NCI-H187 treated with DMSO at 0.1 percent for 48 hours (cell line): ENCODE measurements at places on chromosomes 7 and 10.

- DNase-seq = no peak
These were observed 19.0 kb downstream of the MDH2 start for GRCh38 chr7:76066716-76067503.

- DNase-seq = no peak
These were observed 182.6 kb downstream of the PON1 start for GRCh38 chr7:95141755-95142154.

DNA sequence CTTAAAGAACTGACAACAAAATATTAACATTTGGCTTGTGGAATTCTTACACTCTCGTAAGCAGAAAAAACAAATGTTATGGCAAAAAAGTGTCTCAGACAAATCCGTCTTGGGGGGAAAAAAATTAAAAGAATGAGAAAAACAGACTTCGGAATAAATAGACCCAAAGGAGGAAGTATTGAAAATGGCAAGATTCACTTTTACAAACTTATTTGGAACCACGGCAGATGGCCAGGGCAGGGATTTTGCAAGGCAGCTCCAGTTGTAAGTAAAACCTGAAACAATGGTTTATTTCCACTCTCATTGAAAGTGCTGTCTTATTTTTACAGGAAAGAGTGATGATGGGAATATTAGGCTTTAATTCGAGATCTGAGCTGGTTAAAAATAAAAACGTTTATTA lies 1.5 kb upstream of the ZNF438 start:
- DNase-seq = no peak

DNA sequence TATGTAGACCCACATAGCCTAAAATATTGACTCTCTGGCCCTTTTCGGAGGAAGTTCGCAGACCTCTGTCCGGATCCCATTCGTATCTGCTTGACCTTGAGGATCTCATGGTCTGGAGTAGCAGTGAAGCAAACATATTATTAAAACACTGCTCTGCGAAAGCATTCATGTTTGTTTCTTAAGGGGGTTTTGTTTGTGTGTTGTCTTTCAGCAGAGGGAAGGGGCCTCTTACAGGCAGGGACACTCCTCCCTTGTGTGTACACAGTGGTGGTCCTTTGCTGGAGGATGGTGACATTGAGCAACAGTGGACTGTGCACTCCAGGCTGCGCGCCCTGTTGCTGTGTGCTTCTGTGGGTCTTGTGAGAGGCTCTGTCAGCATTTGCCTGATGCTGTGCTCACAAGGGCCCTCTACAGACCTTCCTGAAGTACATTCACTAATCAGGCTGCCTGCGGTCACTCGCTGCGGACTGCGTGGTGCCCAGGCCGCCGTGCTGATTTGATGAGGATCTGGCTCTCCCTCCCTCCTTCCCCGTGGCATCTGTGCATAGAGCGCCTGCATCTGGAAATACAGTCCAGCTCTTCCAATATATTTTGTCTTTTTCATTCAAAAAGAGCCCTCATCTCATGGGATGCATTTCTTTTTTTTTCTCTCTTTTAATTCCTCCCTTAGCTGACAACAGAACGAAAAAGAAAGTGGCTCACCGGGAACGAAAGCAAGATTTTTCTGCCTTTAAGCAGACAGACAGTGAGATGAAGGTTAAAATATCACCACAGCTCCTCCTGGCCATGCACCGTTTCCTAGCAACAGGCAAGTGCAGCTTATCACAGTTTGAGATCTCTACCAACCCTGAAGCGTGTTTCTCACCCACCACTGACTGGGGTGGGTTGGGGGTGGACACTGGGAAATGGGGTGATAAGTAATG lies 135.8 kb downstream of the CNNM2 start:
- DNase-seq = no peak

- no peak for DNase-seq
These were observed 433.6 kb downstream of the ACTR3B start for GRCh38 chr7:153193144-153193595.

- no peak for DNase-seq
These were observed 162.8 kb upstream of the TNRC18 start for GRCh38 chr7:5586279-5586962.

- no peak for DNase-seq
These were observed 91.5 kb downstream of the MCU start for GRCh38 chr10:72783410-72783833.

DNA sequence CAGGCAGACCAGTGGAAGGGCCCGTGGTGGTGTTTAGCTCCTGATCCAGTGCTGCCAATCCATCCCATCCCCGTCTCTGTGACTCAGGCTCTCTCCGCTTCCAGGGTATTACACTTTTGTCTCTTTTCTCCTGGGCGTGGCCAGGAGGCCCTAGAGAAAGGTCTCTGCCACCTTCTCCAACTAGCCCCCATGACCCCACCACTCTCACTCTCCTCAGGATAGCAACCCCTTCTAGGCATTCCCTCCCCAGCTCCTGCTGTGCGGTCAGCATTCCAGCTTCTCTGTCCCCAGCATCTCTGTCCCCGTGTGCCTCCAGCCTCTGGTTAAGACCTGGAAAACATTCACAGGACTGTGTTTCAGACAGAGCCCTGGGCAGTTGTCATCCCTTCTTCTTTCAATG lies 36.2 kb upstream of the R3HCC1L start:
- DNase-seq = no peak

GRCh38 chr10:132689721-132690360 lies 96.1 kb downstream of the NKX6-2 start:
- no peak for DNase-seq

DNA sequence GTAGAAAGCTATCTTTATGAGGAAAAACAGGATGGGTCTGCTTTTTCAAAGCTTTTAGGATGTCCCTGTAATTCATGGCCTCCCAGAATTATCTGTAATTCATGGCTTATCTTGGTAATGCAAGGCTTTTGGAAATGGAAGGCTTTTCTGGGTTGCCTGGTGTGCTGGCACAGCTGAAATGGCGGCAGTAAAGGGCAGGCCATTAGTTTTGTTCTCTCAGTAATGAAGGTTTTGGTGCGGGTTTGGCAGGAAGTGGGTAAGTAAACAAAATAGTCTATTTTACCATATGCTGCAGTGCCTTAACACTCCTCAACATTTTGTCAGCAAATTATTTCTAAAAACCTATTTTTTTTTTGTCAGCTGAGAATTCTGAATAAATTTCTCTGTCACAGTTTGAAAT lies 69.3 kb downstream of the LRGUK start:
- no peak for DNase-seq

DNA sequence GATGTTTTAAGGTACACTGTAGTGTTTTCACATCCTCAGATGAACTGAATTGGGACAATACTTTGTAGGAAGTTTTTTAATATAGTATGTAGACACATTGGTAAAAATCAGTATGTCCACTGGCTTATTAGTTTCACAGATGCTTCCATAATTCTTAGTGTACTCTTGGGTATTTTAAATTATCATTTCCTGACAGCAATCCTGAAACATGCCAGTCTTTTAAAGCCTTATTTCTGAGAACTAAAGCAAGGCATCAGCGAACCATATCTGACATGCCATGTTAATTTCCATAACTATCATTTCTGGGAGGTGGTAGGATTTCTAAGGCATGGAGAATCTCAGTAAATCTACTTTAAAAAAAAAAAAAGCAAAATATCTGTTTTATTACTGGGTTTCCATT lies 266.4 kb downstream of the ADK start:
- DNase-seq = no peak

DNA sequence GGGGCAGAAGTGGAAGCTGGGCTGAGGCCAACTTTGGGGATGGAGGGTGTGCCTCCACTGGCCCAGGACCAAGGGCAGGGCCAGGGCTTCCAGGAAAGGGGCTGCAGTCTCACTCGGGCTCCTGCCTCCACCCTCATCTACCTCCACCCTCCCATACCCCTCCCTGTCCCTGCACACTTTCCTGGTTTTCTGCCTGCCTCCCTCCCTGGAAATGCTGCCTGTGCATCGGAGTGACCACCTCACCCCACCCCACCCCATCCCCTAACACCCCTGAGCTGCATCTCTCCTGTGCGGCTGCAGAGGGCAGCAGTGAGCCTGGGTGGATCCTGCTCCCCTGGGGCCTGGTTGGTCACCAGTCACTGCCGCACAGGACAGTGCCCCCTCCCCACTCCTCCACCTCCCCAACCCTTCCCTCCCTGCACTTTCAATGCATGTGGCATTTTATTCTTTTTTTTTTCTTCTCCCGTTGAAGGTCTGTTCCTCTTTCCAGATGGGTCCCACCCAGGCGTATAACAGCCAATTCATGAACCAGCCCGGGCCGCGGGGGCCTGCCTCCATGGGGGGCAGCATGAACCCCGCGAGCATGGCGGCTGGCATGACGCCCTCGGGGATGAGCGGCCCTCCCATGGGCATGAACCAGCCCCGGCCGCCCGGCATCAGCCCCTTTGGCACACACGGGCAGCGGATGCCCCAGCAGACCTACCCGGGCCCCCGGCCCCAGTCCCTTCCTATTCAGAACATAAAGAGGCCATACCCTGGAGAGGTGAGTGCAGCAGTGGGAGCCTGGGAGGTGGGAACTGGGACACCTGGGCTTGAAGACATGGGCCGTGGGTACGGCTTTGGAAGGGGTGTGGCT lies 54.1 kb upstream of the PPIF start:
- DNase-seq = no peak

DNA sequence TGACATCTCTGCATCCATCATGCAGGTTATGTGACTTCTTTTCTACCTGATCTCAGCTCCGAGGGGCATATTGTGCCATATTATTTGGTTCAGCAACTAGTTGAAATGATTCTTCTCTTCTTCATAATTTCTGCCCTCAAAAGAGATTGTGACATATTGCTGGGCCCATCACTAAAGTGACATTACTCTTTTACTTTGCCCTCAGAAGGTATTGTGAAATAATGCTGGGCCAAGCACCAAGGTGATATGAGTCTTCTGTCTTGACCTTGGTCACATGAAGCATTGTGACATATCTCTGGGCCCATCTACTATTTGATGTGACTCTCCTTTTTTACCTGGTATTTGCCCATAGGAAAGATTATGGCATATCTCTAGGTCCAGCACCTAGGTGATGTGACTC lies 33.9 kb upstream of the ZNF107 start:
- DNase-seq = no peak

GRCh38 chr7:74674166-74674565 lies 16.6 kb downstream of the GTF2I start:
- DNase-seq = no peak

- no peak for DNase-seq
These were observed 178.7 kb upstream of the IMMP2L start for GRCh38 chr7:111740942-111741341.

- no peak for DNase-seq
These were observed 111.5 kb downstream of the ELAPOR2 start for GRCh38 chr7:86947929-86948328.

GRCh38 chr7:69342154-69342884 lies 256.0 kb upstream of the AUTS2 start:
- no peak for DNase-seq

DNA sequence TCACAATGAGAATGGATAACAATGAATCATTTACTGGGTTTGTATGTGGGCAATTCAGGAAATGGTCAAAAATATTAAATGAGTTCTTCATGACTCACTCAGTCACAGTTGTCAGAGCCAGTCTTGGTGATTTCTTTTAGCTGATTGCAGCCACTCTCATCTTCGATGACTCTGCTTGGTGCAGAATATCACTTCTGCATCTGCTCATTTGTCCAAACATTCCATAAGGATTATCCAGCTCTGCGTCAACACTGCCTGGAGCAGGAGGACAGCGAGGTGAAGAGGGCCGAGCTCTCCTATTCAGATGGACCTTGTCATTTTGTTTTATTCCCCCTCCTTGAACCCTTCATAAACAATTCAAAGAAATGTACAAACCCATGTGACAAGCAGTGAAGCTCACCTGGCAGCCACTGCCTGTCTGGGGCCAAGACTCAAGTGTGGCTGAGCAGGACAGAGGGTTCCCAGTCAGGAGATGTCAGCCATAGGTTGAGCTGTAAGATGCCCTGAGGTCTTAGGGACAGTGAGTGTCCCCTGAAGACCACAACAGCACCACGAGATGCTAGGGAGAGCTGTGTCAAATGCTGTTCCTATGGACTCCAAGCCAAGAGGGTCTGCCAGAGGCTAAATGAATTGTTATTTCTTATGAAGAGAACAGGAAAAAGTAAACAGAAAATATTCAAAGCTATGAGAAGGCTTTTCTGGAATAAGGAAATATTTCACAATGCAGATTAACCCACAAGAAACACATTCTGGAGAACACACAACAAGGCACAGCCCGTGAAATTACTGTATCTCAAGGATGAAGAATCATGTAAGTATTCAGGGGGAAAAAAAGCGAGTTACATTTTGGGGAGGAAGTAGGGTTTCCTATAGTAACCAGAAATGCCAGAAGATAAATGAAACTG lies 33.1 kb upstream of the EGFR start:
- no peak for DNase-seq

GRCh38 chr7:97499204-97499603 lies 232.7 kb upstream of the TAC1 start:
- DNase-seq = no peak

- DNase-seq = no peak
These were observed 9.5 kb upstream of the SEM1 start for GRCh38 chr7:96719164-96719563.

DNA sequence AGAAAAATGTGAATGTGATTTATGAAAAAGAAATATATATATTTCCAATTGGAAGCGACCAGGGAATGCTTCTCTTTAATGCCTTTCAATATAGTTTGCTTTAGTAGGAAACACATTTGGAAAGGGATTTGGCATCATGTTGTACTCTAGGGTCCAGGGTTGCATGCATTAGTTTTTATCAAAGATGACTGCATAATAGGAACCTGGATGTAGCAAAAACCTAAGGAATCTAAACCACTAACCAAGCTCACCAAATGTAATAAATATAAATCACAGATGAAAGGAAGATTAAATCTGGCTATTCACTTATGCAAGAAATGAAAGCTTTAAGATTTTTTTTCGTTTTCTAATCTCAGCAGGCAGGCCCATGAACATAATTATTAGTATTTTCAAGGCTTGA lies 120.0 kb downstream of the ATXN7L1 start:
- DNase-seq = no peak
